ENCODE measurements at places on chromosomes 13 and 19. TPM values are rescaled to one million over a fixed set of nuclear protein-coding genes. Genes with fewer than 3 reads are reported as not detected.

Gene TMEM255B
- 3.4 TPM for polyA plus RNA-seq

Gene MBD3L2
- polyA plus RNA-seq = not detected

Gene PLK5
- polyA plus RNA-seq = 0.82 TPM

Gene ZNF738
- polyA plus RNA-seq = 126 TPM

Gene FARP1
- 29.6 TPM for polyA plus RNA-seq

Gene NLRP5
- polyA plus RNA-seq = not detected

Gene ZNF878
- 0.91 TPM for polyA plus RNA-seq

Gene ZNF154
- polyA plus RNA-seq = 4.8 TPM

Gene PEAK3
- polyA plus RNA-seq = not detected

Gene SLITRK5
- polyA plus RNA-seq = 0.42 TPM

Gene SYCN
- not detected for polyA plus RNA-seq

Gene MPHOSPH8
- 8.3 TPM for polyA plus RNA-seq

Gene KLK1
- 4.0 TPM for polyA plus RNA-seq

Gene TRIP10
- polyA plus RNA-seq = 38.0 TPM

Gene ZNF223
- polyA plus RNA-seq = 1.0 TPM

Gene HIF3A
- 38.8 TPM for polyA plus RNA-seq

Gene PLIN5
- 2.5 TPM for polyA plus RNA-seq

Gene ICAM5
- 3.9 TPM for polyA plus RNA-seq

Gene ZNF541
- polyA plus RNA-seq = 0.05 TPM

Gene ANGPTL8
- polyA plus RNA-seq = not detected

Gene ZIC2
- polyA plus RNA-seq = 67.1 TPM

Gene OR7C1
- polyA plus RNA-seq = not detected

Gene RNF225
- polyA plus RNA-seq = 0.17 TPM

Gene ZNF667
- 4.4 TPM for polyA plus RNA-seq

Gene ERICH6B
- not detected for polyA plus RNA-seq

Gene LRRC8E
- polyA plus RNA-seq = 2.8 TPM

Gene ETV2
- 2.3 TPM for polyA plus RNA-seq

Gene CEACAM19
- polyA plus RNA-seq = 4.0 TPM

Gene HSD17B14
- 32.7 TPM for polyA plus RNA-seq

Gene CHST8
- 28.2 TPM for polyA plus RNA-seq
